ENCODE measurements at places on chromosomes 11 and 22.
A peak's percentile ranks its signal among the peaks of the same experiment; 100 is the strongest.

DNA sequence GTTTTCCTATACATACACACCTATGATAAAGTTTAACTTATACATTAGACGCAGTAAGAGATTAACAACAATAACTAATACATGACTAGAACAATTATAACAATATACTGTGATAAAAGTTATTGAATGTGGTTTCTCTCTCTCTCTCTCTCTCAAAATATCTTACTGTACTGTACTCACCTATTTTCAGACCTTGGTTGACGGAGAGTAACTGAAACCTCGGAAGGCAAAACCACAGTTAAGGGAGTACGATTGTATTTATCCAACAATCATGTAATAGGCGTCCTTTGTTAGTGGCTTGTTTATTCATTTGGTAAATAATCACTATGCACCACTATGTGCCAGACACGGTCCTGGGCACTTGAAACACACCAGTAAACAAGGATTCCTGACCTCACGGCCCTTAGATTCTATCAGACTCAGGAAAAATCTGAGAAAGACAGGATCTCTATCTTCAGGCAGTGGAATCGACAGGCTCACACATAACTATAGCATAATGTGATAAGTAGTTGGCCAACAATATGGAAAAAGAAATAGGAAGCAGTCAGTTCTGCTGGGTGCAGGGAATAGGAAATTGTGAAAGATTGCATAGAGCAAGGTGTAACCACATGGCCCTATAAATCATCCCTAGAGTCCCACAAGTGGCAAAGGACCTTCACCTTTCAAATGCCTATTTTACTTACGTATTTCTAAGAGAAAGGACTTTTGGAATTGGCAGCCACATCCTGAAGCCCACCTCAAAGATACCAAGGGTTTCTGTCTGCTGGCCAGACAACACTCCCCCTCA, 12.0 kb downstream of the ETS1 start:
- no peak for DNase-seq

DNA sequence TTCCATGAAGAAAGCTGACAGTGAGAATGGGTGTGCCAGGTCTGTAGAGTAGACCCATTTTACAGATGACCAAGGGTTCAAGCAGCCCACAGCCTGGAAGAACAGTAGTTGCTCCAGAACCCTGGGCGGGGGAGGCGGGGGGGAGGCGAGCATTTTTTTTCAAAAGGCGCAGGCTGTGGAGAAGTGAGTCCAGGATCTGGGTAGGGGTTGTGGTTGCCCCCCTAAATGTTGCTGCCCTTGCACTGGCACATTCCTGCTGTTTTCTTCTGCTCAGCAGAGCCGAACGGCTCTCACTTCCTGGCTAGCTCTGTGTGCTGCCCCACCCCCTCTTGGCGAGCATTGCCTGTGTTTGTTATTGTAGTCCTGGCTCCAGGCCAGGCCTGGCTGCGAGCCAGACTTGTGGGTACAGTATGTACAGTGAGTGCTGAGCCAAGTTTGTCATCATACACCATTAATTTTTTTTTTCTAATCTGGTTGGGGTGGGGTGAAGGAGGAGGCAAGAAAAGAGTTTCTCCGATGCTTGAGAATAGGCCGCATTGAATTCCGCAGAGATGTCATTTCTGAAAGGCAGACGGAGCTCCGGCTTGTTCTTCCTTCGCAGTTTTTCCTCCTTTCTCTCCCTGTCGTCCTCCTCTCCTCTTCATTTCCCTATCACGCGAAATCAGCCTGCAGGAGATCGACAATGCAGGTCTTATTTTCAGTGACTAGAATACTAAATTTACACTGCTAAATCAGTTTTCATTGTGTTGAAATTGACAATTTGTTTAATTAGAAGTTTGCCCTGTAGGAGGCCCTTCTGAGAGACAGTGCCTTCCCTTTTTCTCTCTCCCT, 100.5 kb downstream of the ZBTB16 start:
- peak; percentile 96 for DNase-seq

DNA sequence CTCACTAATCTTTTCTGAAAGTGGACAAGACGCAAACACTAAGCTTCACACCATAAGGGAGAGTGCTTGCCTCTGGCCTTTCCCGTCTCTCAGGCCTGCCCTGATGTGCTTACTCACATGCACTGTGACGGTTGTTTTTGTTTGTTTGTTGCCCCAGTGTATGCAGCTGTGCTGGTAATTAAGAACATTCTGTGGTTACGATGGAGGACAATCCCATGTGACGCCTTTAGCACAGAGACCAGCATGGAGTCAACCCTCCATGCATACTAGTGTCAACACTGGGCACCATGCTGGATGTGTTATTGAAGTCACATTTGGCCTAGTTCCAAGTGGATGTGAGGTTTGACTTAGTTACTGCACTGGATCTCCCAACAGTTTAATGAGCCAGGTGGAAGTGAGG, 27.8 kb upstream of the CDON start:
- no peak for DNase-seq

- no peak for DNase-seq
Measured at GRCh38 chr11:130051082-130051481, 18.6 kb upstream of the APLP2 start.

DNA sequence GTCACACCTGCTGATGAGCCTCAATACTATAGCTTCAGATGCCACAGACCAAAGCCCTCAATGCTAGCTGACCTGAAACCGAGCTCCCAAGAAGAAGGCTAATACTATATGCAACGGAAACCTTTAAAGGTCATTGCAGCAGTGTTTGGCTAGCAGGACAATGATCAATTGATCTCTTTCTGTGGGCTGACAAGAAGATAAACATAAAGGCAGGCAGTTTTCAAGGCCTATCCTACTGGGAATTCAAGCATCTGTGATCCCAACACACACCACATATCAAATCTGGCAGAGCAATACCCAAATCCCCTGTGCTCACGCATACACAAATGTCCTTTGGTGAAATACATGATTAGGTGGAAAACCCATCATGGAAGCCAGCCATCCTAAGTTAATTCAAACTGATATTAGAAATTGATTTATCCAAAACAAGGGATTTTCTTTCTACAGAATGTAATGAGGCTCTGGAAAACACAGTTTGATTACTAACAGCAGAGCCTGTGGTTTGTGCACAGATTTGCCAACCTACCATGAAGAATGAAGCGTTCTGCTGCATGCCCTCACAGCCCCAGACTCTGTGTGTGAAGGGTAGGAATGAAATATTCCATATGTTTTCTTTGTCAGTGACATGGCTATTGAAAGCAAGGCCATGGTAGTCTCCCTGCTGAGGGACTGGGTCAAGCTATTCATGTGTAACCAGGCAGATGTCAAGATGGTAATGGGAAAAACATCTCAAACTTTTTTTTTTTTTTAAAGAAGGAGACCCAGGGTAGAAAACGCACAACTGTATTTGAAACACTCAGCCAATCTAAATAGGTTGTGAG, 12.2 kb downstream of the LGR4 start:
- DNase-seq, result no peak

GRCh38 chr22:36199001-36199551, 2.5 kb downstream of the APOL4 start:
- no peak for DNase-seq

Measured in activated naive CD4-positive, alpha-beta T cell treated with anti-CD3 and anti-CD28 coated beads for 36 hours (primary cell).